ENCODE measurements at places on chromosomes 6 and 20.

GRCh38 chr20:32832664-32833063, 12.9 kb downstream of the MAPRE1 start:
- DNase-seq: no peak

GRCh38 chr6:139262519-139263300, 29.1 kb downstream of the TXLNB start:
- no peak for DNase-seq

GRCh38 chr20:36969478-36970186, 18.1 kb upstream of the SAMHD1 start:
- no peak for DNase-seq

GRCh38 chr6:151073146-151073545, 166.6 kb upstream of the AKAP12 start:
- no peak for DNase-seq

DNA sequence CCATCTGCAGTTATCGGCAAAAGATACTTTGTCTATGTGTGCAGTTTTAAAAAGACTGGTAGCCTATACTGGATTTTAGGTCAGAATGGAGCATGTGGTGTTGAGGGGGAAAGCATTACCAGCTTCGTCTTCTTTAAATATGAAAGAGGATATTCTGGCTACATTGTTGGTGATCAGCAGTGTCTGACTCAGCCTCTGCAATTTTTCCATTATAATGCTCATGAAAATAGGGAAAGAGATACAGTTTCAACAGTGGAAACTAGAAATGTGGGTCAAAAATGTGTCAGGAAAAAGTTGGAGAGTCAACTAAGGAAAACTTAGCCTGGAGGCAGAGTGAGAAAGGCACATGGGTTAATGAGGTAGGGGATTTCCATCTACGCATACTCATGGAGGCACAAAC, 45.2 kb downstream of the HDGFL1 start:
- no peak for DNase-seq

DNA sequence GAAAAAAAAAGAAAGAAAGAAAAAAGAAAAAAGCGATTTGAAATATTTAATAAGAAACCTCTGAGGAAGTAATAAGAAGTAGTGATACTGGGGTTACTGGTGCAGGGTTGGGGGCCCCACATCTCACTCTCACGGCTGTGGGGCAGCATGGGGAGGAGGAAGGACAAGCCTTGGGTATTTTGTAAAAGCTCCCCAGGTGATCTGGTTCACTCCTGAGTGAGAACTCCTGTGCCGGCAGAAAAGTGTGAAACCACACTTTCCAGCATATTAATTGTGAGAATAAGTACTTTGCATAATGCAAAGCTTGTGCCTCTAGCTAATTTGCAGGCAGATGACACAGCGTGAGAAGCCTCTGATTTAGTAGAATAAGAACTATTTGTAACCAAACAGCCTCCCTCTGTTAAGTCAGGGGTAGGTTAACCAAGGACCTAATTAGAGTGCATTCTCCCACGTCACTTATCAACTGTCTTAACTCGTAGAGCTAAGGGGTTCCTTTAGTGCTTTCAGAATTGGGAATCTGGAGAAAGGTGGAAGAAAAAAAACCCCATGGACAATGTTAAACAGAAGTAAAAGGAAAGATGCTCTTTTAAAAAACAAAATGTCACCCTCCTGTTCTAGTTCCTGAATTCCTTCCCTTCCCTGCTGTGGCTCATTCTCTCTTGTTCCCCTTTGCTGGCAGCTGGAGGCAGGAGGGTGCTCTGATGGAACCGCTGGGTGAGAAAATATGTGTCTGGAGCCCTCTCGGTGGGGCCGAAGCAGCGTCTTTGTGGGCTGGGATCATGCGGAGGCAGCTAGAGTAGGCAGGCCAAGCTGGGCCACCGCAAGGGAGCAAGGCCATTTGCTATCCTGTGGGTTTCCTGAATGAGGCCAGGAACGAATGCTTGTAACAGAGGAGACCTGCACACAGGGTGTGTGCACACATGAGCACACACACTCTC, 108.7 kb downstream of the FYN start:
- no peak for DNase-seq

DNA sequence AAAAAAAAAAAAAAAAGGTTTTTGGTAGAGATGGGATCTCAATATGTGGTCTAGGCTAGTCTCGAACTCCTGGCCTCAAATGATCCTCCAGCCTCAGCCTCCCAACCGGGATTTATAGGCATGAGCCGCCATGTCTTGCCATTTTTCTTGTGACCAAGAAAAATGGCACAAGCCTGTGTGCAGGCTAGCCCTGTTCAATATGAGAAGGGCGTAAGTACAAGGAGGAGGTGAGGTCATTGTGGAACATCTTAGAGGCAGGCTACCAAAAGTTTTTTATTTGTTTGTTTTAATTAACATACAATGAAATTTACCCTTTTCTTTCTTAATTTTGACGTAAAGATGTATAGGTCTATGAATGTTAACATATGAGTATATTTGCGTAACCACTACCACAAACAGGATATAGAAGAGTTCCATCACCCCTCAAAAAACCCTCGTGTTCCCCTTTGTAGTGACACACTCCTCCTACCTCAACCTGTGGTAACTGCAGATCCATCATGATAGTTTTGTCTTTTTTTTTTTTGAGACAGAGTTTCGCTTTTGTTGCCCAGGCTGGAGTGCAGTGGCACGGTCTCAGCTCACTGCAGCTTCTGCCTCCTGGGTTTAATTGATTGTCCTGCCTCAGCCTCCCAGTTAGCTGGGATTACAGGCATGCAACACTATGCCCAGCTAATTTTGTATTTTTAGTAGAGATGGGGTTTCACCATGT, 28.3 kb upstream of the KIF3B start:
- no peak for DNase-seq

Measured in esophagus squamous epithelium (tissue), 5 donors.